ENCODE measurements at places on chromosomes 12 and 14. TPM values are rescaled to one million over a fixed set of nuclear protein-coding genes. Genes with fewer than 3 reads are reported as not detected.

DNA sequence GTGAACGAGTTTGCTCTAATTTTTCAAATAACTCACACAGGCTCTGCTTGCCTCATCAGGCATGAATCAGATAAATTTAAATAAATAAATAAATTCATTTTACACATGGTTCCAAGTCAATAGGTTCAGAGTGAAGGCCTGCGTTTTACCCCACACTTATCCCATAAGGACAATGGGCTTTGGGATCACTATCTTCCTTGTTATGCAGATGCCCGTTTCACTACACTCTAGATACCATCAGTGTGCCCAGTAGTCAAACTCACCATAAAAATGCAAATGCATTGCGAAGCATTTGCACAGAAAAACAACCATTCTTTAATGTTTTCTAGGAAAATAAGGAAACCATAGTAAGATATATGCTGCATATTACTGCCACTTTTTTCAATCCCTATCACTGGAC lies 155.9 kb upstream of the CCDC196 start:
- DNase-seq = no peak

- DNase-seq = no peak
Measured at GRCh38 chr12:115259968-115260747, 576.2 kb upstream of the TBX3 start.

GRCh38 chr14:77991128-77991772 lies 178.9 kb upstream of the NRXN3 start:
- no peak for DNase-seq

DNA sequence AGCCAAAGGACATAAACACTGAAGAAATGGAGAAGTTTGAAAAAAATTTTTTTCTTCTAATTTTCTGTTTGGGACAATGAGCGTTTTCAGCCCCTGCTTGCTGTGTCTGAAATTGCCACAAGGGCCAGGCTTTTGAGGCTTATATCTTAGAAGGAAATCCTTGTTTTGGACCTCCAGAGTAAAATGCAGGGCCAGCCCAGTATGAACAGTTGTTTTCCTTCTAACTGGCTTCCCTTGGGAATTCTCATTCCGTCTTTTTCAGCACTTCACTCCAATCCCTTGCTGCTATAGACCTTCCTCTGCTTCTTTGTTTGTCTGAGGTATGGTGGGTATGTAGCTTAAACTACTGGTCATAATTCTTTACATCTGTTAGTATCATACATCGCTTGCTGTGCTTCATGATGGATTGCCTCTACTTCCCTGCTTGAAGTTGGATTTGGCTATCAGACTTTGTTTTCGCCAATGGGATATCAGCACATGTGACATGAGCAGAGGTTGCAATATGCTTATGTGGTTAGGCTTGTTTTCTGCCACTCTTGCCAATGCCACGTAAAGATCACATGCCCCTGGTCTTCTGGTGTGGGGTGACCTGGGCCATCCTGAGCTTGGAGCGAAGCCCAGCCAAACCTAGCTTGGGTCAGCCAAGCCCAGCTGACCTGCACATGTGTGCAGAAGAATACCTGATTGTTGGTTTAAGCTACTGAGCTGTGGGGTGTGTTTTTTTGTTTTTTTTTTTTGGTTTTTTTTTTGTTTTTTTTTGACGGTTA lies 64.7 kb downstream of the AVPR1A start:
- DNase-seq = no peak

DNA sequence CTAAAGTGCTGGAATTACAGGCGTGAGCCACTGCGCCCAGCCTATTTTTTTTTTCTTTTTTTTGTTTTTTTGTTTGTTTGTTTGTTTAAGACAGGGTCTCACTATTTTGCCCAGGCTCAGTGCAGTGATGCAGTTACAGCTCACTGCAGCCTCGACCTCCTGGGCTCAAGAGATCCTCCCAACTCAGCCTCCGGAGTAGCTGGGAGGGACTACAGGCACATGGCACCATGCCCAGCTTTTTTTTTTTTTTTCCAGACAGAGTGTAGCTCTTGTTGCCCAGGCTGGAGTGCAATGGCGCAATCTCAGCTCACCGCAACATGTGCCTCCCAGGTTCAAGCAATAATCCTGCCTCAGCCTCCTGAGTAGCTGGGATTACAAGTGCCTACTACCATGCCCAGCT lies 5.8 kb upstream of the ITFG2 start:
- no peak for DNase-seq

GRCh38 chr12:97500537-97500936 lies 37.9 kb downstream of the RMST start:
- no peak for DNase-seq

DNA sequence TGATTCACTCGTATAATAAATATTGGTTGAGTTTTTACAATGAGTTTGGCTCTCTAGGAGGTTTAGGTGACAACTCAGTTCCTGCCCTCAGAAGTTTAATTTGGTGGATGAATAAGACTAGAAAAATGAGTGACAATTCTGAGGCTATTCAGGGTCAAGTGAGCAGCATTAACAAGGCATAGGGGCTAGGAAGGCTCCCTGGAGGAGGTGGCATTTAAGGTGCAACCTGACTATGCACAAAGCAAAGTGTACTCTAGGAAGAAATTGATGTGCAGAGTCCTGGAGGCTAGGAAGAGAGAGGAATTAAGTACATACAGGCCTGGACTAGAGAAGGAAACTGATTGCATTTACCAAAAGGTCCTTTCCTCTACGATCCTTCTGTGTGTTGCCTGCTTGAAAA lies 440.3 kb downstream of the MED13L start:
- DNase-seq = no peak

GRCh38 chr14:72742118-72742837 lies 151.6 kb downstream of the DPF3 start:
- no peak for DNase-seq

- DNase-seq = no peak
Measured at GRCh38 chr12:59345406-59345805, 250.4 kb upstream of the SLC16A7 start.

DNA sequence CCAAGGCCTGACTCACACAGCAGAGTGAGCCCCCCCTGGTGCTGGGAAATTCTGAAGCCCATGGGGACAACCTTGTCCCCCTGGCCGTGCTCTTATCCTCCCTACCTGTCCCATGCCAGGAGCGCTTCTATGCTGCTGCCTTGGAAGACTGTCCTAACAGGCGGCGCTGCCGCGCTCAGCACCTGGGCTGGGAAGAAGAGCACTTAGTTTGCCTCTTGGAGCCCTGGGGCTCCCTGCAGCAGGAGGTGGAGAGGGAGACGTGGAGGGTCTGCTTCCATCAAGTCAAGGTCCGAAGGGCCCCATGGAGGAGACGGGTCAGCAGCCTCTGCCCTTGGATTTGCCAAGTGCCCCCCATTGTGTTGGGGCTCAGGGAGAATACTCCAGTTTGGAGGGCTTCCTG lies 300.5 kb downstream of the CACNA1C start:
- no peak for DNase-seq

- no peak for DNase-seq
Measured at GRCh38 chr12:114140576-114140975, 174.5 kb upstream of the RBM19 start.

DNA sequence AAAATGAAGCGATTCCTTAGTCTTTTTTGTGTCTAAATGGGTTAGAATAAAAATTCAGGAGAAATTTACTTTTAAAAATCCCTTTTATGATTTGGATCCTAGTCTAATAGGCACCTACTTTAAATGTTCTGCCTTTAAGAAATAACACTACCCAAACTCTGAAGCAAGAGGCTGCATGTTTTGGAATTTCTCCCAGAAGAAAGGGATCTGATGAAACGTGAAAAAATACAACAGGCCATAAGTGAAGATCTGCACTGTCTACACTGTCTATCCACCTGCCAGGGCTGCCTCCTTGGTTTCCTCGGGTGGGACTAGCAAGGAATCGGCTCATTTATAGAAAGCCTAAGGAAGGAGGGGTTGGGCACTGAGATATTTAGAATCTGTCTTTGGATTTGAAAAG lies 22.1 kb downstream of the ACVR1B start:
- no peak for DNase-seq

DNA sequence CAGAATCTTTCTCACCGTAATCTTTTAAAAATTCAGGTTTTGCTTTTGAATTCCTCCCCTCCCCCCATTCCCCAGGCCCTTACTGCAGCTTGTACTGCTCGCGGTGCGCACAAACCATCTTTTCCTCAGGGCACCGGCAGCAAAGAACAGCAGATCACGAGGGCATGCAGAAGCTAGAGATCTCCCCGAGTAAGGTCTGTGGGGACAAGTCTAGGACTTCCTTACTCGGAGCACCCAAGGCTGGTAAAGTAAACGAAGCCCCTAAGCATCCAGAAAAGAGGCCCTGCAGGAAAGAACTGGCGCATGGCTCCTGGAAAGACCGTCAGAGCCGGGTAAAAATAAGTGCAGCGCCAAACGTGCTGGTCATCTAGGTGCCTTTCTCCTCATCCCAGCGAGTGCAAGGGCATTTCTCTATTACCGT lies 727 bp downstream of the LDHB start:
- DNase-seq = peak; percentile 58

DNA sequence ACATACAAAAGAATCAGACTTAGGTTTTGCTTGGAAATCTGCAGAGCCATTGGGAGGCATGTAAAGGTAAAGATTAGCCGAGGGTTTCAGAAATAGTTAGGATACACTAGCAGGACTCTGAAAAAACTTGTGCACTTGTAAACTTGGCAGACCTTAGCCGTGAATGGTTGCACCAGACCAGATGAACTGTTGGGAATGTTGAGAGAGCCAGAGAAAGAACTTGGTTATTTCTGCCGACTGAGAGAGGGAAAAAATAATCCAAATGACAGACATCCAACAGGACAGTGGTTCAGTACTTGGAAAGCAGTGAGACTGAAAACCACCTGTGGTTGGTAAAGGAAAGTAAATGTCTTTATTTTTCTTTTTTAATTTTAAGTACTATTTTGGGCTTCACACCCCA lies 222.5 kb upstream of the DDHD1 start:
- no peak for DNase-seq

GRCh38 chr12:27424631-27425230 lies 21.8 kb upstream of the SMCO2 start:
- DNase-seq = no peak

- DNase-seq = peak; percentile 25
Measured at GRCh38 chr12:132085291-132085635, 58.9 kb downstream of the DDX51 start.

- no peak for DNase-seq
Measured at GRCh38 chr12:106113042-106113441, 25.7 kb downstream of the NUAK1 start.

- peak; percentile 39 for DNase-seq
Measured at GRCh38 chr12:116360579-116361413, 83.3 kb upstream of the MED13L start.

- peak; percentile 63 for DNase-seq
Measured at GRCh38 chr12:28222081-28222700, 31.9 kb downstream of the CCDC91 start.

DNA sequence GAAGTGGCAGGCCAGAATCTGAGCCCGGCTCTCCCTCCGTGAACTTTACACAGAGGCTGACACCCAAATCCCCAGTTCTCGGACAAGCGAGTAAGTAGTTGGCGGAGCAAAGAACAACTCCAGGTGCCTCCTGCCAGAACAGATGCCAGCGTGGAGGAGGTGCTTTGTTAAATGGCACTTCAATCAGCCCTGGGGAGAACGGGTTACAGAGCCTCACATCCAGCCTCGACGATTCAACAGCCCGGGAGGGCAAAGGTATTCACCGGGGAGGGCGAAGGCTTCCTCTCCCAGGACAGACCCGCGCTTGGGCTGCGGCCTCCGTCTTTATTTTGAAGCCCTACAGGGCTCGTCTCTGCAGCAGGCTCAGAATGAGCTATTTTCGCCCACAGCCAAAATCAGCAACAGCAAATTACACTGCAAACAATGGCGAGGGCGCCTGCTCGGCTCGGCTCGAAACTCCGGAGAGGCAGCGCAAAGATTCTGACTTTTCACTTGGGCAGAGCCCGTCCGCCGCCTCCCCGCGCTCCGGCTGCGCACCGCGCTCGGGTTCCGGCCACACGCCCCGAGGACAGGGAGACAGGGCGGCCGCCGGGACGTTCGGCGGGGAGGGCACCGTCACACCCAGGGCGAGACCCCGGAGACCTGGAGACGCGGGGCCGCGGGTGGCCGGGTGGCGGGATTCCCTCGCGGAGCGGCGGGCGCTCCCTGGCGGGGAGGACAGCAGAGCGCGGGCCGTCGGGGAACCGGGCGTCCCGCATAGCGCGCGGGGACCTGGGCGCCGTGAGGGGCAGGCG lies 811 bp downstream of the TMCC3 start:
- DNase-seq = peak; percentile 34

- no peak for DNase-seq
Measured at GRCh38 chr12:10563966-10564365, 49.4 kb downstream of the MAGOHB start.

GRCh38 chr14:71701990-71702389 lies 230.2 kb upstream of the RGS6 start:
- no peak for DNase-seq

DNA sequence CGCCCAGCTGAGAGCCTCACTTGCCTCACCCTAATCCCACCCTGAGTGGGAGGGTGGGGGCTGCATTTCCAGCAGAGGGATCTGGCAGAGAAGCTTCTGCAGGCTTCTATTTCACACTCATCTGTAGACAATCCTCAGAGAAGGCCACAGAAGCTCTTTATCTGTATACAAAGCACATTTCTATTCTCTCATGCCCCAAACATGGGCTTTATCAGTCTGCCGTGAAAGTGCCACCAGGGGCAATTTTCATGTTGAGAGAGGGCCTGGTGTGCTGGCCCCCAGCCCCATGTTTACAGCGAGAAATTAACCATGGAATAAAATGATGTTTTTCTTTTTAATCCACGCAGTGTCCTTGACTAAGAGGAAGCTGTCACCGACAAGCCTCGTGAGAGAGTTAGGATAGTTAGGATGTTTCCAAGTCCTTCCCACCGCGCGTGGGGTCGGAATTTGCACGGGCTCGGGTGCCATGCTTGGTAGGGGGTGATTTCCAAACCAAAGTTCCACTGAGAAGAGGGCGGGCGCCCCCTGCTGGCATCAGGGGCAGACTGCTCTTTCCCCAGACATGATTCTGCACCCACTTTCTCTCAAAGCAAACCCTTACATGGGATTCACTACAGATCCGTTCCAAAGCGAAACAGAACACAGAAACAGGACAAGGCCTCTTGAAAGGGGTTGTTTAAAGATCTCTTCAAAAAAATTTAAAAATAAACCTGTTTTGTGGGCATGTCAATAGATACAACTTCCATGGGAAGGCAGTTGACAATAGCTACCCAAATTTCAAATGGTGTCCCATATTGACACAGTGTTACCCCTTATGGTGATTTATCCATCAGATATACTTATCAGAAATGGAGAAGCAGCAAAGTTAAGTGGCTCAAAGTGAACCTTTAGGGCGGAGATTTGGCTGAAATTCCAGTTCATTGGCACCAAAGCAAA lies 19.4 kb downstream of the BDKRB1 start:
- DNase-seq = peak; percentile 60

- DNase-seq = no peak
Measured at GRCh38 chr14:61720294-61720661, 25.0 kb downstream of the HIF1A start.

Gene MMP17
- 0.48 TPM for total RNA-seq

Gene SSTR1
- total RNA-seq = not detected

Gene TMEM132D
- not detected for total RNA-seq

Gene FAM181A
- total RNA-seq = not detected

Gene PABPN1
- 198 TPM for total RNA-seq

Gene HOTAIR
- not detected for total RNA-seq

Gene OR4K1
- not detected for total RNA-seq

Gene CELA1
- total RNA-seq = not detected
